ENCODE measurements at places on chromosomes 11 and 22.

DNA sequence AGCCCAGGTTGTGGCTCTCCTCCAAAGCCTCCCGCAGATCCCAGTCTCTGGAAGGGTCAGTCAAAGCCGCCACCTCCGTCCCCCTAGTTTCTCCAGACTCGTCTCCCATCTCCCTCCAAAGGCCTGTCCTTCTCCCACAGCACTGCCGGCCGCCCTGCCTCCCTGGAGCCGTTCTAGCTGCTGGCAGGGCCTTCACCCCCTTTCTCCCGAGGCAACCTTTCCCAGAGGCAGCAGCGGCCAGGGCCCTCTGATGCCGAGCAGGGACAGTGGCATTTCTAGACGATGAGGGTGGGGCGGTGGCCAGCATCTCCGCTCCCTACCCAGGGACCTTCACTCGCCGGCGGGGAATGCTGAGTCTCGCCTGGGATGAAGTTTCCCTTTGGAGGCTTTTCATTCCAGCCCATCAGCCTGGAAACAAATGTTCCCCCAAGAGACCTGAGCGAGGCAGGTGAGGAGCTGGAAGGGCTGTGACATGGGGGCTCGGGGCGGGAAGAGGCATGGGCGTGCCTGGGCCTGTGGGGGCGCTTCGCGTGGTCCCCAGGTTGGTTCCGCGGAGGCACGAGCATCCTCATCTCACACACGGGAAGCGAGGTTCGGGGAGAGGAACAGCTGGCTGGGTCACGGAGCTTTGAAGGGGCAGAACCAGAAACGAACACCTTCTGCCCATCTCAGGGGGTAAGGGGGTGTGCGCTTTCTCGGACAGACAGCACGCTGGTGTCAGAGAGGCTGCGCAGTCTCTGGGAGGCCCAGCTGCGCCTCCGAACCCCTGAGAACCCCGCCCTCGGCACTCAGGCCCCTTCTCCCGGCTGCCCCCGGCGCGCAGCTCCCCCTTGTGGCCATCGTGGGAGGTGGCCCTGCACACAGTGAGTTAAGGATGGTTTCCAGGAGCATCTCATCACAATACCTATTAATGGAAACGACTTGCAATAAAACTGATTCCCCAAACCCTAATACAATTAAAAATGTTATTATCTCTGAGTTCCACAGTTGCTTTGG, 18.1 kb upstream of the KLHL35 start:
- no peak for DNase-seq

DNA sequence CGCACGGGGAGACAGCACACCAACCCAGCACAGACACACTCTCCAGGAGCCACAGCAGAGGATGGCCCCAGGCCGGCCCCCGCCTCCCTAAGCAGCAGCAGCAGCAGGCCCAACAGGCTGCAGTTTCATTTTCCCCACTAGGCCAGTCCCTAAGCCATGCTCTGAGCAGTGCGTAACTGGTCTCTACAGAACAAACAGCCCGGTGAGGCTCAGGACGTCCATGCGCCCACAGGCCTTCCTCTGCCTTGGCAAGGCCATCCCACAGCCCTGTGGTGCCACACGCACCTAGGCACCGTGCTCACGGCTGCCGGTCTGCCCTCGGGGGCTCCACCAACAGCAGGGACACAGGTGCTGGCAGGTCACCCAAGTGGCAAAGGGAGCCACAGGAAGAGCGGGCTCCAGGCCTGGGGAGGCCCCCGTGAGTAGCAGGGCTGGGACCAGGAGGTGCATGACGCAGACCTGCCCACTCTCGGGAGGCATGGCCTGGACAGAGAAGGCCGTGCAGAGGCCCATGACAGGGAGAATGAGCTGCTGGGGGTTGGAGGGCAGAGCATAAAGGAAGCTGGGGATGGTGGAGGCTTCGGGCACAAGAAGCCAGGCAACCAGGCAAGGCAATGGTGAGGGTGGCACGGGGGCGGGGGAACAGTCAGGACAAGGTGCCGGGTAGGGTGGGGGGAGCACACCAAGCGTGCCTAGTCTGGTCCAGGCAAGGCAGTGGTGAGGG, 1.4 kb upstream of the MOB2 start:
- no peak for DNase-seq

GRCh38 chr11:82924522-82925224, 23.1 kb downstream of the DDIAS start:
- no peak for DNase-seq

DNA sequence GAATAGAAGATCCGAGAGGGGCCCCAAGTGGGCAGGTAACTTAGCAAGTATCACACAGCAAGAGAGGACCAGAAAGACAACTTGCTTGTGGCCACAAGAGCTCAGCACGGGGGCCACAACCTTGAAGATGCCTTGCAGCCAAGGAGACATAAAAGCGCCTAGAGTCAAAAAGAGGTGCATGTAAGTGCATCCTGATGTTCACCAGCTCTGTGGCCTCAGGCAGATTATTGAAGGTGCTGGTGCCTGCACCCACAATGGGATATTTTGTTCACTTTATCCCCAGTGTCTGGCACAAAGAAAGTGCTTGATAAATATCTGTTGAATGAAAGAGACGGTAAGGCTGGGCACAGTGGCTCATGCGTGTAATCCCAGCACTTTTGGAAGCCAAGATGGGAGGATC, 106.0 kb upstream of the ASPHD2 start:
- DNase-seq: no peak

GRCh38 chr11:127044535-127044934, 44.0 kb upstream of the KIRREL3 start:
- no peak for DNase-seq

- no peak for DNase-seq
Measured at GRCh38 chr11:130725421-130726233, 190.7 kb downstream of the SNX19 start.

DNA sequence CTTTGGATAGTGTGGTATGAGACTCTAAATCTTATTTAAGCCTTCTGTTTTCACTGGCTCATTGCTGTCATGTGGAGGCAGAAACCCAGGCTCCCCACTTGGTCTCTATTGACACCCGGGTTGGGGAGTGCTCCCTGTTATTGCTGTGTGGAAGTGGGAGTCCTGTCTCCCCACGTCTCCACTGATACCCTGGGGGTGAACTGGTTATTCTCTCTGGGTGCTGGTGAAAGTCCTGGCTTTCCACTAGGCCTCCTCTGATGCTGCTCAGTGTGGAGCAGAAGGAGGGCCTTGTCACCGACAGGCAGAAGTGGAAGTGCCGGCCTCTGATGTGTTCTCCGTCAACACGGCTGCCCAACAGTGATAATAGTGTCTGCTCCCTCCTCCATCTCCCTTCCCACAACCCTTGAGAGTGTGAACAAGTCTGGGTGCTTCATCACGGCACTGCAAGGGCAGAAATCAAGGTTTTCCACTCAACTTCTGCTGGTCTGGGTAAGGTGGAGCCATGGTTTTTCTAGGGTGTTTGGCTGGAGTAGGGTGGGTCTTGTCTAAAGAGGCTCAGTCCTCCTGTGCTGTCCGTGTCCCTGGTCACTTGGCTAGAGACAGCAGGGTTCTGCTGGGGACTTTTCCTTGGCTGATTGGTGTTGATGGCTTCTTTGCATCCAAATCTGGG, 240.7 kb upstream of the B3GAT1 start:
- DNase-seq: no peak

DNA sequence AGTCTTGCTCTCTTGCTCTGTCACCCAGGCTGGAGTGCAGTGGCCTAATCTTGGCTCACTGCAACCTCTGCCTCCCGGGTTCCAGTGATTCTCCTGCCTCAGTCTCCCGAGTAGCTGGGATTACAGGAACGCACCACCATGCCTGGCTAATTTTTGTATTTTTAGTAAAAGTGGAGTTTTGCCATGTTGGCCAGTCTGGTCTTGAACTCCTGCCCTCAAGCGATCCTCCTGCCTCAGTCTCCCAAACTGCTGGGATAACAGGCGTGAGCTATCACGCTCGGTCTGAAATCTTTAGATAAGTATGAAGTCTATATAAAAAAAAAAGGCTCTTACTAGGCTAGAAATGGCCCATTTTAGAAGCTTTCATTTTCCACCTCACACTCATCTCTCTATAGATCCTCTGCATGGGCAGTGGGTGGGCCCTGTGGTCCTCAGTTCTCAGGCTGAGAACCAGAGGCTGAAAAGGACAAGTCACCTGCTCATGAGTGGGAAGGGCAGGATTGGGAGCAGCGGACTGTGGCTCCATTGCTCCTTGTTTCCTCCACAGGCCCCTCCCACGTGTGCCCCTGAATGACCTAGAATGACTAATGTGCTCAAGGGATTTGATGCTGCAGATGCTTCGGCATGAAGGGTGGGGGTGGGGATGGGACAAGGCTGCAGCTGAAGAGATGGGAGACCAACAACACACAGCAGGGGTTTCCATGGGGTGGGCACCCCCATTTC, 19.8 kb upstream of the PRAME start:
- DNase-seq: no peak

DNA sequence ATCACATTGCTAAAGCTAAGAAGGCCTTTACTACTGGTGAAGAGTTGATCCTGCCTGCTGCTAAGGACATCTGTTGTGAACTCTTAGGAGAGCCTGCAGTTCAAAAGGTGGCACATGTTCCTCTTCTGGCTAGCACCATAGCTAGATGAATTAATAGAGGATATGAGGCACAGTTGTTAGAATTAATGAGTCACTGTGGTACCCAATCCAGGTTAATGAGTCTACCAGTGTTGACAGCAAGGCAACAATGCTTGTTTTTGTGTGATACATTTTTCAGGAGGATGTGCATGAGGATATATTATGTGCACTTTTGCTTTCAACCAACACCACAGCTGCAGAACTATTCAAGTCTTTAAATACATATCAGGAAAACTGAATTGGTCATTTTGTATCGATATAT, 12.0 kb downstream of the C11orf58 start:
- DNase-seq: no peak
